ENCODE measurements at places on chromosomes 6 and 20.

DNA sequence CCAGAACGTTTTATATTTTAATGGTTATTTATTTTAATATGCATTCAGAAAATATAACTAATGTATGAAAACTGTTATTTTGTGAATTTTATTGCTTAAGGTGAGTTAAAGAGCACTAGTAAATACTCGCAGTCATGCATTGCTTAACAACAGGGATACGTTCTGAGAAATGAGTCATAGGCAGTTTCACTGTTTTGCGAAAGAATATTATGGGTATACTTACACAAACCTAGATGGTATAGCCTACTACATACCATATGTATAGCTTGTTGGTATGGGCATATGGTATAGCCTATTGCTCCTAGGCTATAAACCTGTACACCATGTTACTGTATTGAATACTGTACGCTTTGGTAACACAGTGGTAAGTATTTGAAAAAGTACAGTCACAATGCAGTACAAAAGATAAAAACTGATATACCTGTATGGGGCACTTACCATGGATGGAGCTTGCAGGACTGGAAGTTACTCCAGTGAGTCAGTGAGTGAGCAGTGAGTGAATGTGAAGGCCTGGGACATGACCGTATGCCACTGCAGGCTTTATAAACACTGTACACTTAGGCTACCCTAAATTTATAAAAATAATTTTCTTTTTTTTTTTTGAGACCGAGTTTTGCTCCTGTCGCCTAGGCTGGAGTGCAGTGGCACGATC is 38.5 kb downstream of the ARFGEF2 start:
- no peak for DNase-seq

- no peak for DNase-seq
Observed at GRCh38 chr6:5058254-5058653, 26.9 kb upstream of the PPP1R3G start.

- DNase-seq, result no peak
Observed at GRCh38 chr6:82237013-82237412, 10.5 kb downstream of the IBTK start.

DNA sequence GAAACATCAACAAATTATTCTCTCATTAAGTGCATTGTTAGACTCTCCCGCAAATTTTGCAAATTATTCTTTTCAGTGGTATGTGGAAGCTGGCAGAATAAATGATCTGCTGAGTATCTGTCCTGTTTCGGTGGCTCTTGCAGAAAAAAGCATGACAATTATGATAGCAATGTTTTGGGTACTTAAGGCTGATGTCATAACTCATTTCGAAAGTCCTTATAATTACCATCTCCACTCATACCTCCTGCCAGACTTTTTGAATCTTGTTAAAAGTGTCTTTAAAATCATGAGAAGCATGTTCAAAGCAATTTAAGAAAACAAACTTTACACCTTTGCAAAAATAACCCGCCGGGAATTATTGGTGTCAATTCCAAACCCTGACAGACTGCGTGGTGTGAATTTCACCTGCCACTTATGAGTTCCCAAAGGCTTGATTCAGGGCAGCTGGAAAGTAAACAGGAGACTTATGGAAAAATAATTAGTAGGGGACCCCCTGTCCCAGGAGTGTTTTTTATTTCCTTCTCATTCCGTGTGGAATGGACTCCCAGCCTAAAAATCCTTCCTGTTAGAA is 87.6 kb upstream of the E2F3 start:
- DNase-seq, result no peak

DNA sequence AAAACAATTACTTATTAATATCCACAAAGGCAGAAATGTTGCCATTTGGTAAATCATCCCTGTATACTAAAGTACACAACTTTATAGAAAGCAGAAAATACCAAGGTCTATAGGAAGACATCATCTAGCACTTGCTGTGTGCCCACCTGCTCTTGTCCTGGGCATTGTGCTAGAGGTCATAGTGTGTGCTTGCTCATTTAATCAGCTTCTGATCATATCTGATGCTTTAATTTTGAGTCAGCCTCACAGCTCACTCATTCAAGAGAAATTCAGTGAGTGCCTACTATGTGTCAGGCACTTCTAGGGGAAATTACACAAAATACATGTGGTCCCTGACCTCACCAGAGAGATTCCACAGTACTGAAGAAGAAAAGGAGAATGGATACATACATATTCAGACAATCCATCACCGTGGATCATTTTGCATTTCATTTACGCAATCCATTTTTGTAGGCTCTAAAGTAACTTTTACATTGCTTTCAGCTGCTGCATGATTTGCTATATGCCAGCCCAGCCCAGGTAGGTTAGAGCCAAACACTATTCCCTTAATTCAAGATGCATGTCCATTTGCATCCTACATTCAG is 167.9 kb upstream of the MCHR2 start:
- DNase-seq, result no peak

- DNase-seq, result no peak
Observed at GRCh38 chr20:43467589-43467988, 9.9 kb downstream of the SRSF6 start.

- DNase-seq, result no peak
Observed at GRCh38 chr6:31267651-31268368, 4.1 kb downstream of the HLA-C start.

- DNase-seq, result no peak
Observed at GRCh38 chr20:4181956-4182945, 166.9 kb upstream of the RNF24 start.

GRCh38 chr6:124941259-124941658 is 21.0 kb upstream of the RNF217 start:
- DNase-seq, result no peak

- DNase-seq, result no peak
Observed at GRCh38 chr6:143652841-143653331, 24.9 kb upstream of the PHACTR2 start.

- no peak for DNase-seq
Observed at GRCh38 chr20:44532981-44533331, 11.1 kb upstream of the SERINC3 start.

GRCh38 chr6:66725670-66726069 is 1018.6 kb upstream of the EYS start:
- no peak for DNase-seq

DNA sequence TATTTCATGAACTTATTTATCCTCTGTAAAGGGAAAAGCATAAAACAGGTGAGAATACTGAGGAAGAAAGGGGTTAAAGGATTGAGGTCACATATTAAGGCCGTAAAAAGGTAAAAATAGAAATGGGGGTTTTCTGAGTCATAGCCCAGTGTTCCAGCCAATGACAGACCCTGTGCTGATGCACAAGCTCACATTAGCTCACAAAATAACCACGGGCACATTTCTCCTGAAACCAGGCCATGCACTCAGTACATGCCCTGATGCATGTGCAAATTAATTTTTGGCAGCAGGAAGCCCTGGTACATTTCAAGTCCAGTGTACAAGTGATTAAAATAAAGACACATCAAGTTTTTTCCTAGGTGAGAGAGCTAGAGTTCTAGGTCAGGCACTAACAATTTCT is 194.4 kb downstream of the TMEM200A start:
- DNase-seq, result no peak

- DNase-seq, result no peak
Observed at GRCh38 chr6:43682724-43683429, 4.7 kb downstream of the MRPS18A start.

- DNase-seq, result no peak
Observed at GRCh38 chr20:33821270-33821836, 10.2 kb downstream of the CHMP4B start.

DNA sequence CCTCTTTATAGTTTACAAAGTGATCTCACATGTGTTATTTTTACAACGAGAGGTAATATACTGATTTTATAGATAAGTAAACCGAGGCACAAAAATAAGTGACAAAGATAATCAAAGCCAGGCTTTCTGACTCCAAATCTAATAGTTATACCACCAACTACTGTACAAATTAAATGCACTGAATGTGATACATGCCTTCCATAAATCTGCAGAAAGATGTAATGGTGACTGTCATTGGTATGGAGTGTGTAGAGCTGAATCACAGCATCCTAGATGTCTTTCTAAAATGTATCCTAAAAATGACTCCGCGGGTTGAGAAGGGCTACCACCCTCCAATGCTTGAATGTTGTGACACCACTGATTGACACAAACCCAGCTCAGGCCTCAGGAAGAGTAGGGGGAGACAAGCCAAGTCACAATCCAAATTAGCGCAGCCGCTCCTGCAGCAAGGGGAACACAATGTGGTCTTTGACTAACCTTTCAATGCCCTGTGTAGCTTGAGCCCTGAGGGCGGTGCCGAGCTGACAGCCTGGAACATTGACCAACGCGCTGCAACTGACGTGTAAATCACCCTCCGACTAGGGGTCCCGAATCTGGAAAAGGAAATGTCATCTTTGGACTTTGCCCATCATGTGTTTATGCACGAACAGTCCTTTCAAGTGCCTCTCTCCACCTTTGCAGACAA is 136.8 kb downstream of the OLIG3 start:
- no peak for DNase-seq

DNA sequence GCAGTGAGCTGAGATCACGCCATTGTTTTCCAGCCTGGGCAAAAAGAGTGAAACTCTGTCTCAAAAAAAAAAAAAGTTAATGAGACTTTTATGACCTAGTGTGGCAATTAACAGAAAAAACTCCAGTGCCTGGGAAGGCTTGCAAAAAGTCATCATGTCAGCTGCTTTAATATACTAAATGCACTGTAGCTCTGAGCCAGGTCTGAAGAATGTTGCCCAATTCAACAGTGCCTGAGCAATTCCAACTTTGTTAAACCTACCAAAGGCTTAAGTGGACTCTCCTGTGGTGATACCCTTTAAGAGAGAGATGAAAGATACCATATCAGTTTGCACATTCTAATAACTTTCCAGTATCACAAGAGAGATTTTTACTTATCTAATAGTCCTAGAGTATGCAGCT is 6.5 kb upstream of the ROS1 start:
- DNase-seq, result no peak

- DNase-seq, result no peak
Observed at GRCh38 chr6:83962582-83962981, 71.0 kb upstream of the MRAP2 start.

DNA sequence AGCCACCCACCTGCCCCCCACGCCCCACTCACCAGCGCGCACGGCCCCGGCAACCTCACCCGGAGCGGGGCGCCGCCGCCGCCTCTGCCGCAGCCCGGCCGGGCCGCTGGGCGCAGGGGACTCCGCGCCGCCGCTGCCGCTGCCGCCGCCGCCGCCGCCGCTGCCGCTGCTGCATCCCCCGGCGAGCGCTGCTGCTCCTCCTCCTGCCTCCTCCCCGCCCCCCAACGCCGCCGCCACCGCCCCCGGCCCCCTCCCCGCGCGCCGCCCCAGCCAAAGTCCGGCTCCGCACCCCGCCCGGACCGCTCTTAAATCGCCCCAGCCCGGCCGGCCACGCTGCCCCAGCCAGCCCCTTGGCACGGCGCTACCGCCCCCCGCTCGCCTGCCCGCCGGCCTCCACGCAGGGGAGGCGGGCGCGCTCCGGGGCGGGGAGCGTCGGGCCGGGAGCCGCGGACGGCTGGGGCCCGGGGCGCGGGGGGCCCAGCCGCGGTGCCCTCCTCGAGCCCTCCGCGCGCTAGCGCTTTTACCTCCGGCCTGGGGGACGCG is at the start of gene SULF2:
Gene SULF2 (minus strand): TSS at position 171 of the 543 bp plus-strand sequence. CDS start 28,118 bp downstream, outside the sequence.
- no peak for DNase-seq

DNA sequence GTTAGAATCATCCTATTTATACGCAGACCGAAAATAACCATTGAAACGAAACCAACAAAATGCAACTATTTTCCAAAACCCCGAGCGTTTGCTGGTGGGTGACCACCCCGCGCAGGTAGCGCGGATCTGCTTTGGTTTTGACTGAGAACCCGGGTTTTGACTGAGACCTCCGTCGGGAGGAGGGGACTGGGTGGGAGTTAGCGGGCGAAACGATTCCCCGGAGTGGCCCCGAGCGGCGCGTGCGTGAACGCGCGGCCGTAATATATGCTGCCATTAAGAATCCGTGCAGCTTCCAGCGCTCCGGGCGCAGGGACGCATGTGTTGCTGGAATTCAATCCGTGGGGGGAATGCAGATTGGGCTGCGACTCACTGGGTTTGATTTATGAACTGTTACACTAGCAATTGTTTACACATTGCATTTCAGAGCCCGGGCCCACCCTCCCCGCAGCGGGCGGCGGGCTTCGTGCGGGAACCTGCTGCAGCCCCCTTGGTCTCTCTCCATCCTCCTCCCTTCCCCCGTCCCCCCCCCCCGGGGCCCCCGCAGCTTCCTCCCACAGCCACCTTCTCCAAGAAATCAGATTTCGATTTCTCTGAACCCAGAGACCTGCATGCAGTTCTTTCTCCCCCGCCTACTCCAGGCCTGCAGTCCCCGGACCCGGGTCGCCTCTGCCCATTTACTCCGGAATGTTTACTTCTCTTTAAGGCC is 9.9 kb downstream of the NRN1 start:
- peak; percentile 62 for DNase-seq

DNA sequence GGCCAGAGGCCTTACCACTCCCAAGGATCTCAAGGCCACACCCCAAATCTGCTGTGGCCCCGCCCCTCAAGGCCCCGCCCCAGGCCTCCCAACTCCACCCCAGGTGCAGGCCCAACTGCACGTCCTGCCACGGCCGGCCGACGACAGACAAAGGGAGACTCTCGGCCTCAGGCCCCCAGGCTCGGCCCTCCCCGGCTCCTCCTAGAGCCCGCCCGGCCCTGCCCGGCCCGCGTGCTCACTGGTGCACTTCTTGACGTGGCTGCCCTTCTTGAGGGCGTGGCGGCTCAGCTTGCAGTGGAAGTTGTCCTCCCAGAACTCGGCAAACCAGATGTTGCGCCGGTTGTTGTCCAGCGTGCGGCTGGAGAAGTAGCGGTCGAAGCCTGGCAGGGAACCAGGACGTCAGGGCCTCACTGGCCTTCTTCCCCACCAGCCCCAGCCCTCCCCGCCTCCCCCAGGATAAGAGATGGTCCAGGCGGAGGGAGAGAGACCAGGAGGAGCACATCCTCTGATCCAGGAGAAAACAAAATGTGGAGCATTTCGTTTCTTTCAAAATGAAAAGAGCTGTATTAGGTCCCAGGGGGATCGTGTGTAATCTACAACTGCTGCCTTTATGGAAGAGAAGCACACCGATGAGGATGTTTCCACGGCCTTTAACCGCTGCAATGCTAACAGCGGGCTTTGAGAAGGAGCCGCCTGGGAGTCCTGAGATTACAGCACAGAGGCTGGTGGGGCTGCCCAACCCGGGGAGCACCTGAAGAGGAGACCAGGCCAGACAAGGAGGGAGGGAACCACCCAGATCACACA is 89.4 kb downstream of the GRM4 start:
- DNase-seq, result no peak

GRCh38 chr6:116973976-116974375 is 96.9 kb downstream of the RFX6 start:
- DNase-seq, result peak; percentile 36

DNA sequence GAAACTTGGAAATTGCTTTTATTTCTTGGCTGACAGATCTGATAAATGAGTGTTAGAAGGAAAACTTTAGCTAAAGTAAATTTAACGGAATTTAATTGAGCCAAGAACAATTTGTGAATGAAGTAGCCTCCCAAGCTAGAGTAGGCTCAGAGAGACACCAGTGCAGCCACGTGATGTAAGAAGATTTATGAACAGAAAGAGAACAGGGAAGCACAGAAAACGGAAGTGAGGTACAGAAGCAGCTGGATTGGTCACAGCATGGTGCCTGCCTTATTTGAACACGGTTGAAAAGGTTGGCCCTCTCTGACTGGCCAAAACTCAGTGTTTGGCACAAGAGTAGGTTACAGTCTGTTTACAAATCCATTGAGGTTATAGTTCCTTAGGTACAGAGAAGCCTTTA is 29.5 kb upstream of the IFNGR1 start:
- DNase-seq, result peak; percentile 61
